ENCODE measurements at places on chromosomes 12 and 14.

- no peak for DNase-seq
Measured at GRCh38 chr12:122520676-122521075, 6.1 kb downstream of the RSRC2 start.

DNA sequence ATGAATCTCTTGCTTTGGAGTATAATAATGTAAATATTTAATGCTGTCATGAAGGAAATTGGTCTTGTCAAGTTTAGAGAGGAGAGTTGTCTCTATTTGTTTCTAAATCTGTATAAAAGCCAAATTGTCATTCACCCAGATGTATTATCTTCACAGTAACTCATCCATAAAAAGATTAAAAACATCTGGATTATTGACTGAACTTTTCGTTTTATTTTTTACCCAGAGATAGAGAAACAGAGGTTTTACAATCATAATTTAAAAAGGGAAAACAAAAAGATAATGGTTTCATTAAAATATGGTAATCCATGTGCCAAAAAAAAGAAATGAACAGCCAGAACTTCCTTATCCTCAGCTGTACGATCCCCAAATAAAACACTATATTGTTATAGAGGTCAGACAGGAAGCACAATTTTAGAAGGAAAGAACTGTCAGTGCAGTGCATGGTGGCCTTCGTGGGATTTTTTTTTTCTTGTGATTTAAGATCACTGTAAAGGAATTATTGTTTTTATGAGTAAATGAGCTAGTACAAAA lies 125.9 kb downstream of the ACSS3 start:
- no peak for DNase-seq

DNA sequence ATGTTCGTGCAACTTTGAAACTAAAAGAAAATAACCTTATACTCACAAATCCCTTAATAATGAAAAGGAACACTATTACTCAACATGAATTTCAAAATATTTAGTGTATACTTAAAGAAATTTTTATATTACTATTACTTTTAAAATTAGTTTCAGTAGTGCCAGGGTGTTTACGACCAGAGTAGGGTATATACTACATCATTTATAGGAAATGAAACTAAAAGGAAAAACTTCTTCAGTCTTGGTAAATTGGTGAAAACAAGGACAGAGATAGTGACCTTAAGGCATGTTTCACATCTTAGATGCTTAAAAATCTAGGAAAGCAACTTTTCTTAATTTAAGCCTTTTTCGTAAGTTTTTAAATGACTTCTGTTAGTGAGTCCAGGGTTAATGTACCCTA lies 4.5 kb downstream of the USP15 start:
- no peak for DNase-seq

GRCh38 chr12:59660148-59660547 lies 64.3 kb downstream of the SLC16A7 start:
- DNase-seq = no peak

GRCh38 chr14:55715889-55716288 lies 135.9 kb downstream of the KTN1 start:
- no peak for DNase-seq

DNA sequence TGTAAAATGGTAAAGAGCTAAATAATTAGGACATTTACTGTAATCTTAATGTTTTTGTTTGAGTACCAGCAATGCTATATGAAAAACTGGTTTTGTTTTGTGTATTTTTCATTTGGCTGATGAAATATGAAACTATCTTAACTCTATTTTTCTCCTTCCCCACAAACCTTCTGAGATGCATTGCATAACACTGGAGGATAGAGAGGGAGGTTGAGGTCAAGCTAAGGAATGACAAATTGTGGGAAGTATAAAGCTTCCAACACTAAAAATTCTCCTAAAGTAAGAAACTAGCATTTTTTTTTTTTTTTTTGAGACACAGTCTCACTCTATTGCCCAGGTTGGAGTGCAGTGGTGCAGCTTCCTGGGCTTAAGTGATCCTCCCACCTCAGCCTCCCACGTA lies 31.5 kb upstream of the SRP54 start:
- no peak for DNase-seq

Measured in putamen (tissue), 1 donor.